ENCODE measurements at places on chromosomes 6 and 20. TPM values are rescaled to one million over a fixed set of nuclear protein-coding genes. Genes with fewer than 3 reads are reported as not detected.
A peak's percentile ranks its signal among the peaks of the same experiment; 100 is the strongest.

GFOD1 gene
- 10.2 TPM for total RNA-seq

KIAA1755 gene
- total RNA-seq, result not detected

FOXC1 gene
- 0.07 TPM for total RNA-seq

GPLD1 gene
- 0.44 TPM for total RNA-seq

HRH3 gene
- total RNA-seq, result not detected

EDN1 gene
- total RNA-seq, result not detected

PLN gene
- not detected for total RNA-seq

GMDS gene
- 38.2 TPM for total RNA-seq

EYA2 gene
- total RNA-seq, result not detected

GRM4 gene
- not detected for total RNA-seq

PHACTR3 gene
- total RNA-seq, result not detected

GRCh38 chr6:14674458-14674857 lies 556.9 kb downstream of the CD83 start:
- DNase-seq, result no peak
- H3K4me3 ChIP-seq, result no peak overlapping the region
- peaks cover 9% of the 10 kb centered on the region for H3K27me3 ChIP-seq
- H3K27ac ChIP-seq, result no peak overlapping the region

- H3K4me3 ChIP-seq, result no peak overlapping the region
- H3K36me3 ChIP-seq, result no peaks in the 10 kb centered on the region
These were observed 703.4 kb downstream of the EPM2A start for GRCh38 chr6:145031962-145032361.

- H3K36me3 ChIP-seq, result peaks cover 12% of the 10 kb centered on the region
- peaks cover 2% of the 10 kb centered on the region for H3K4me1 ChIP-seq
- no peaks in the 10 kb centered on the region for H3K27me3 ChIP-seq
- H3K4me3 ChIP-seq, result no peak overlapping the region
These were observed 133.2 kb downstream of the B3GAT2 start for GRCh38 chr6:70823651-70824050.

GRCh38 chr6:147510929-147511590 lies 2.6 kb downstream of the SAMD5 start:
- no peak overlapping the region for H3K27ac ChIP-seq
- no peaks in the 10 kb centered on the region for H3K36me3 ChIP-seq
- DNase-seq, result peak; percentile 26
- peaks cover 11% of the 10 kb centered on the region for H3K4me1 ChIP-seq

DNA sequence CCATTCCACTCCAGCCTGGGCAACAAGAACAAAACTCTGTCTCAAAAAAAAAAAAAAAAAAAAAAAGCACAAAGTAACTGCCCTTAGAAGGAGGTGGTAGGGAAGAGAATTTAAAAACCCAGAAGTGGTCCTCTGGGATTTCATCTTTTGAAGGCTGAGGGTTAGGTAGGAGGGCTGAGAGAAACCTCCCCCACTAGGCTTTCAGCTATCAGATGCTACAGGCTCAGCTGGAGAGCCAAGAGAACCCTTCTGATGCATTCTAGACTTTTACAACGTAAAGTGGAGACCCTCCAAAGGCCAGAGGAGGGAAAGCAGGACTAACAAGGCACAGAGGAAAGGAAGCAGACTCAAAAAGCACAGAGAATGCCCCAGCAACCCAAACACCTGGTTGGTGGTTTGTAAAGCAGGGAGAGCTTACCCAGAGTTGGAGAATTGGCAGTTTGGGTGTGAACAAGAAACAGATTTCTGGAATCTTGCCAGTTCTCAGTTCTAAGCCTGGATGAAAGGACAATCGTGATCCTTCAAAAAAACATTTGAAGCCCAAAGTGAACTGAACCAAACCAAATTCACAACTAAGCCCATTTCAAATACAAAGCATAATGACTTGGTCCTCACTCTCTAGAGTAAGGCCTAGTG lies 23.2 kb upstream of the SPAG4 start:
- H3K27ac ChIP-seq, result no peak overlapping the region
- H3K4me1 ChIP-seq, result no peaks in the 10 kb centered on the region
- H3K36me3 ChIP-seq, result no peaks in the 10 kb centered on the region
- no peak for DNase-seq

DNA sequence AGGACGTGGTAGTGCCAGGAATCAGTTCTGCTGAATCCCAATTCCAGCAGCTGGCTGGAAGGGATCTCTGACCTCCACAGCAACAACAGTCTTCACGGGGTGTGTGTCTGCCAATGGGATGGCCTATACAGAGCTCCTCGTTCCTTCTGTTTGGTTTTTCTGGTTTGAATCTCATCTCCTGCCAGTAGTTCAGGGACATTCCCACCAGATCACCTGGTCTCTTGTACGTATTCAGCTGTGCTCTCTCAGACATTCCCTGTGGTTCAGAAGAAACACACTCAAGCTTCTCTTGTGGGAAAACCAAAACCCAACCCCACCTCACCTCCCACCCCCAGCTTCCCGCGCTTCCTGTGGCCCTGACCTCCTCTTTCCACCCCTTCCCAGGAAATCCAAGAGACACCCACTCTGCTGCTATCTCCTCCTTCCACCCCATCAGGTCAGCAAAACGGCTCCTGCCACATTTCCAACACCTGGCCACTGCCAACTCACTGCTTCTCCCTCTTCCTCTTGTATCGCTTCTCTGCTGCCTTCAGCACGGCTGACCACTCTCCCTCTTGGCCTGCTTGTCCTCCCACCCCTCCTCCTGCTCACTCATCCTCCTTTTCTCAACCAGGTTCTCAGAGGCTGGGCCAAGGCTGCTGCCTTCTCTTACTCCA lies 63.3 kb upstream of the PTGIS start:
- H3K4me3 ChIP-seq, result no peak overlapping the region
- H3K4me1 ChIP-seq, result peaks cover 15% of the 10 kb centered on the region
- DNase-seq, result no peak
- H3K27me3 ChIP-seq, result no peaks in the 10 kb centered on the region
- no peak overlapping the region for H3K27ac ChIP-seq

GRCh38 chr6:148415511-148416260 lies 73.0 kb downstream of the SASH1 start:
- no peak overlapping the region for H3K27ac ChIP-seq
- no peak for DNase-seq
- peaks cover 17% of the 10 kb centered on the region for H3K27me3 ChIP-seq
- no peaks in the 10 kb centered on the region for H3K4me1 ChIP-seq

DNA sequence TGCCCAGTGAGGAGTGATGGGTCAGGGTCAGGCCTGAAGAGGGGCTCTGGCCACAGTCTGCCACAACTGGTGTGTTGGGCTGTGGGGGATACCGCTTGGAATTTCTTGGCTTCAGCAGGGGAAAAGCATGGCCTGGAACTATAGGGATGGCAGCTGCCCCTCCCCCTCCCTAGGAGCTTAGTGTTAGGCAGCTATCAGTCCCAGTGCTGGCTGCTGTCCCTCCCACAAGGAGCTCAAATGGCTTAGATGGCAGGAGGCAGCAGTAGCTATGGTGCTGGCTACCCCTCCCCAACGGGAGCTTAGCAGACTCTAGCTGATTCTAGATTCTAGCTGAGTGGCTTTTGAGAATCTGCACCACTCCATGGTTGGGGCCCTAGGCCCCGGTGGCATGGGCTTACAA lies 414.5 kb upstream of the HSF2 start:
- H3K36me3 ChIP-seq, result no peaks in the 10 kb centered on the region
- no peak for DNase-seq
- no peak overlapping the region for H3K4me3 ChIP-seq
- no peaks in the 10 kb centered on the region for H3K27me3 ChIP-seq

GRCh38 chr6:17156966-17157365 lies 55.1 kb downstream of the STMND1 start:
- H3K4me1 ChIP-seq, result no peaks in the 10 kb centered on the region
- DNase-seq, result no peak
- H3K27me3 ChIP-seq, result peaks cover 6% of the 10 kb centered on the region
- H3K36me3 ChIP-seq, result no peaks in the 10 kb centered on the region
- H3K27ac ChIP-seq, result no peak overlapping the region

DNA sequence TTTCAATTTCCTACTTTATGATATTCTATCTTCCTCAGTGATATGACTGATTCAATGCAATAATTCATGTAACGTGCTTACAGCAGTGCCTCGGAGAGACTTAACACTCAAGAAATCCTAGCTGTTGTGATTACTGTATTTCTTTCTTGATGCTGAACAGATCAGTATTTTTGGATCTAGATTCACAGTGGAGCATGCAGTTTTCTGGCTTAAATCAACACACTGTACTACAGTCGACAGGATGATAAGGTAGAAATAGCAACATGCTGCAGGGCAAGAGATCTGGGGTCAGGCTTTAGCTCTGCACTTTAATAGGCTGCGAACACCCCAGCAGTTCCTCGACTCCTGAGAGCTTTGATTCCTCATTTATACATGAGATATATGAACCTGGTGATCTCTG lies 161.0 kb downstream of the AIG1 start:
- H3K27ac ChIP-seq, result no peak overlapping the region
- no peaks in the 10 kb centered on the region for H3K36me3 ChIP-seq
- no peaks in the 10 kb centered on the region for H3K4me1 ChIP-seq
- no peak for DNase-seq

- no peak overlapping the region for H3K27ac ChIP-seq
- no peak overlapping the region for H3K4me3 ChIP-seq
- H3K27me3 ChIP-seq, result no peaks in the 10 kb centered on the region
- no peaks in the 10 kb centered on the region for H3K4me1 ChIP-seq
These were observed 115.4 kb downstream of the FRK start for GRCh38 chr6:115945306-115945705.

GRCh38 chr6:3542032-3542640 lies 85.3 kb upstream of the SLC22A23 start:
- peaks cover 10% of the 10 kb centered on the region for H3K27me3 ChIP-seq
- no peaks in the 10 kb centered on the region for H3K36me3 ChIP-seq
- no peak overlapping the region for H3K4me3 ChIP-seq
- no peak for DNase-seq
- no peaks in the 10 kb centered on the region for H3K4me1 ChIP-seq

- H3K4me1 ChIP-seq, result no peaks in the 10 kb centered on the region
- H3K36me3 ChIP-seq, result no peaks in the 10 kb centered on the region
- H3K27me3 ChIP-seq, result no peaks in the 10 kb centered on the region
- no peak for DNase-seq
- no peak overlapping the region for H3K4me3 ChIP-seq
- no peak overlapping the region for H3K27ac ChIP-seq
These were observed 88.5 kb downstream of the KIZ start for GRCh38 chr20:21214431-21214830.

DNA sequence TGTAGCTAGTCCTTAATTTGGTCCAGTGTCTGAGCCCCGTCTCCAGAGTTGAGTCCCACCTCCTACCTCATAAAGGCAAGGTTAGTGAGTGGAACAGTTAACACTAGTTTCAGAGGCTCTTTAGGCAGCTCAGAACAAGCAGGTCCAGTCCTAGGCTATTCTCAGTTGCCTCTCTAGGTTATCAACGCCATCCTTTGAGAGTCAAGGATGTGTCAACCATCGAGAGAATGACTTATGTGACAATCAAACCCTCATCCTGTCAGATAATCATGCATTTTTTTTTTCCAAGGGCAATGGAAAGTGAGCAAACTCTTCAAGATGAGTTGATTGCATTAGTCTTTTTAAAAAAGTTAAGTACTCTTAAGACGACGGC lies 64.0 kb upstream of the TXNDC5 start:
- H3K27me3 ChIP-seq, result peaks cover 15% of the 10 kb centered on the region
- no peak overlapping the region for H3K27ac ChIP-seq
- DNase-seq, result no peak
- no peaks in the 10 kb centered on the region for H3K36me3 ChIP-seq
- peaks cover 4% of the 10 kb centered on the region for H3K4me1 ChIP-seq
- H3K4me3 ChIP-seq, result no peak overlapping the region
